ENCODE measurements at places on chromosomes 2 and 18.

DNA sequence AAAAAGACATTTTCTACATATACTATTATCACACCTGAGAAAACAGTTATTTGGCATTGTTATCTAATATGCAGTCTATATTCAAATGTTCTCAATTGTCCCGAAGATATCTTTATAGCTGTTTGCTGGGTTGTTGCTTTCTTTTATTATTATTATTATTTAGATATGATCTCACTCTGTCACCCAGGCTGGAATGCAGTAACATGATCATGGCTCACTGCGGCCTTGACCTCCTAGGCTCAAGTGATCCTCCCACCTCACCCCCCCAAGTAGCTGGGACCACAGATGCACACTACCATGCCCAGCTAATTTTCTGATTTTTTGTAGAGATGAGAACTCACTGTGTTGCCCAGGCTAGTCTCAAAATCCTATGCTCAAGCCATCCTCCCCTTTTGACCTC is 19.9 kb downstream of the GPATCH11 start:
- DNase-seq = no peak

DNA sequence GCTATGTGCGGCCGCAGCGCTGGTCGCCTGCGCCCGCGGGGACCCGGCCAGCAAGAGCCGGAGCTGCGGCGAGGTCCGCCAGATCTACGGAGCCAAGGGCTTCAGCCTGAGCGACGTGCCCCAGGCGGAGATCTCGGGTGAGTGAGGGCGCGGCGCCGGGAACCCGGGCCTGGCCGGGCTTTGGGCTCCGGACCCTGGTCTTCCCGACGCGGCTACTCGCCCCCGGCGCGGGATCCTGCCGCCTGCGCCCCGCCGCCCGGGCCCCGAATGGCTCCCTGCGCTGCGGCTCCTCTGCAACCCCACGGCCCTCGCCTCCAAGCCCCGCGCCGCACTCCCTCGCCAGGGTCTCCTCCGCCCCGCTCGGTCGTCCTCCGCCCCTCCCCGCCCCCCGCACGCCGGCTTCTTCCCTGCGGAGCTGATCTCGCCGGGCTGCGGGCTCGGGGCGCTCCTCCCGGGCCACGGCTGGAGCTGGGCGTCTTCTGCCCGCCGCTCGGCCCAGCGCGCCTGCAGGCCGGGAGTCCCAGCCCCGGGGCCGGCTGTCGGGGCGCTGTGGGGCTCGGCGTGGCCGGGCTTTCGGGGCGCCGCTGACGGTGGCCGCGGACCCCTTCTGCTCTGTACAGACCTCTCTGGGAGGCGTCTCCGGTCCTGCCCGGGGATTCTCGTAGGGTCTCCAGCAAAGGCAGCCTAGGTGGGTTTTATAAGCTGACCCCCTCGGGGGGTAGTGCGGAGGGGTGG is 652 bp downstream of the GPC1 start:
- DNase-seq = no peak

DNA sequence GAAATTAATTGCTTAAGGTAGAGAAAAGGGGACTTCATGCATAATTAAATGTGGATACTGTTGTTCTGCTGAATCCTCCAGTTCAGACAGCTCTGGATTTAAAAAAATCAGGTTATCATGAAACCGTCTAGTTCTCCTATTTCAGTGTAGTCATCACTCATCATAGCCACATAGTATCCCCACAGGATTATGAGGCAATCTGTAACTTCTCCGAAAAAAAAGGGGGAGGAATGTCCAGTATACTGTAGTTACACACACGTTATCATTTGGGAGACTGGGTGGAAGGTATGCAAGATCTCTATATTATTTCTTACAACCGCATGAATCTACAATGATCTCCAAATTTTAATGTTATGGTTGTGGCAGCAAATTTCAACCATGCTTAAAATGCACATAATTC is 114.0 kb downstream of the HIBCH start:
- DNase-seq = no peak

DNA sequence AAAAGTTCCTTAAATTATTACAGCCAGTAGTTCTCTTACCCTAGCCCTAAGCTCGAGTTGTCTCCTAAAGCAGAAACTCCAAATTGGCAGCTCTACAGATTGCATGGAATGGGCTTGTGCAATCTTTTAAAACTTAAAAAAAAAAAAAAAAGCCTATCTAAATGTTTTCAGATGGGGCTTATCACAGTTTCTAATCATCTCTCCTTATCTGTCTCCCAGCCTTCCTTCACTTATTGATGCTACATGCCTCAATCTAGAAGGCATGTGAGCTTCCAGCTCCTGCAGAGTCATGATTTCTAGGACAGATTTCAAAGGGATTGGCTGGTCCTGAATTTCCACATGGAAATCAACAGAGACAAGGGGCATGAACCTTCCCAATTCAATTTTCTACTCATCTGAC is 33.1 kb upstream of the PELI1 start:
- no peak for DNase-seq

DNA sequence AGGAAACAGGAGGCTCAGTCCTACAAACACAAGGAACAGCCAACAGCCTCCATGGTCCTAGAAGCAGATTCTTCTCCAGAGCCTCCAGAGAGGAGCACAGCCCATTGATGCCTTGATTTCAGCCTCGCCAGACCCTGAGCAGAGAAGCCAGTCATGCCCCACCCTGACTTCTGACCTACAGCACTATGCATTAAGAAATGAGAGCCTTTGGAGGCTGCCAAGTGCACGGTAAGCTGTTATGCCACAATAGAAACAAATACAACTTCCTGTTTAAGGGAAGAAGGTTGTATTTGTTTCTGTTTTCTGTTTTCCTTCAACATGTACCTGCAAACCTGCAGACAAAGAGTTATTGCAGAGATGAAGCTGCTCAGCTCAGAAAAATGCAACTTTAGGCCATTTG is 181.3 kb upstream of the AGAP1 start:
- DNase-seq = no peak

GRCh38 chr2:36710858-36711515 is 14.5 kb downstream of the VIT start:
- no peak for DNase-seq

DNA sequence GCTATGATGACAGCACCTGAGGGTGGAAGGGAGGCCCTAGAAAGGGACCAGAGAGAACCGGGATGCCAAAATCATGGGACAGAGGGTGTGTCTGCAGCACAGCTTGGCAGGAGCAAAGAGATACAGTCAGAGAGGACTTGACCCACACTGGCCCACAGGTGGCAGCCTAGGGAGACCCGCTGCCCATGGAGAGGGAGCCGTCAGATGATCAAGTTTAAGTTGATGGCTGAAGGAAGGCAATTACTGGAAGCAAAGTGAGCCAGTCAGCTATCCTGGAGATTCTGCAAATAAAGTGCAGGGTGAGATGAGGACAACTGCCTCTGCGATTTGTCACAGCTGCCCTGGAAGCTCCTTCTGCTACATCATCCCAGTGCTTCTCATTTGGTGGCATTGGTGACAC is 74.0 kb downstream of the CMPK2 start:
- no peak for DNase-seq

DNA sequence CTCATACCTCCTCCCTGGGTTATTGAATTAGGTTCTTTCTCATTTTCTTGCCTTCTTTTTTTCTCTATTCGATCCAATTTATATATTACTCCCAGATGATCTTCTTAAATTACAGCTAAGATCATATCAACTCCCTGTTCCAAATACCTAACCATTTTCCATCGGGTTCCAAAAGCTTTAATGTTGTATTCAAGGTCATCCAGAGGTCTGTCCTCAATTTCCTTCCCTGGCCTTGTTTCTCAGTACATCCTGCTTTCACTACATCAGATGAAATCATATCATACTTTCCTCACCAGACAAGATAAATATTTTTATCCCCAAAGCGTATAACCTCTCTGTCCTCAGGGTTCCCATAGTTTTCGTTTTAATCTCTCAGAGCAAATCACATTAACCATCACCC is 36.3 kb upstream of the GREB1L start:
- no peak for DNase-seq

- DNase-seq = no peak
Measured at GRCh38 chr2:239905884-239906654, 119.1 kb downstream of the NDUFA10 start.

- DNase-seq = no peak
Measured at GRCh38 chr2:26807788-26808460, 22.1 kb downstream of the CENPA start.

GRCh38 chr2:47238638-47239037 is 83.5 kb upstream of the STPG4 start:
- DNase-seq = no peak

DNA sequence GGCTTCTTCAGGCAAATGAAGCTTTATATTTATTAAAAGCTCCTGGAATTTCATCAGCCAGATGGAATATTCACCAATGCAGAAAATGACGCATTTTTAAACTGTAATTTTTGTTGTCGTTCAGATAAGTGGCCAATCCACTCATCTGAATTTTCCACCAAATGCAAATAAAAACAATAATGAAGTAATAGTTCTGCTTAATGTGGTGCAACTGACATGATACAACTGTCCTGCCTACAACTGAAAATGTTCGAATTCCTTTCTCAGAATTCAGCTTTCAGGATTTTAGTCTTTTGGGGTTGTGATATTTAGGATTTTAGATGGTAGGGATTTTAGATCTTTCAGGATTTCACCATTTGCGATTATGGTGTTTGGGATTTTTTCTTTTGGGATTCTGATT is 27.1 kb upstream of the PUM2 start:
- no peak for DNase-seq

DNA sequence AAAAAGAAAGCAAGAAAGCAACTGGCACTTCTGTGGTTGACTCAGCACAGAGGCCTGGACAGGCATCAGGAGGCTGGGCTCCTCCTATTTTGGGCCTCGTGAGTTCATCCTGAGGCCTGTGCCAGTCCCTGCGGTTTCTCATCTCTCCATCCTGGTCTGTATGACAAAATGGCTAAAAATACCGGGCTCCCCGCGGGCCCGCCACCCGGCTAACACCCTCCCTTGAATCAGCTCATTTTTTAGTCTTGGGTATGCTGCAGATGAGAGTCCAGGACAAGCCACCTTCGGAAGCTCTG is 62.3 kb upstream of the YWHAQ start:
- DNase-seq = no peak

DNA sequence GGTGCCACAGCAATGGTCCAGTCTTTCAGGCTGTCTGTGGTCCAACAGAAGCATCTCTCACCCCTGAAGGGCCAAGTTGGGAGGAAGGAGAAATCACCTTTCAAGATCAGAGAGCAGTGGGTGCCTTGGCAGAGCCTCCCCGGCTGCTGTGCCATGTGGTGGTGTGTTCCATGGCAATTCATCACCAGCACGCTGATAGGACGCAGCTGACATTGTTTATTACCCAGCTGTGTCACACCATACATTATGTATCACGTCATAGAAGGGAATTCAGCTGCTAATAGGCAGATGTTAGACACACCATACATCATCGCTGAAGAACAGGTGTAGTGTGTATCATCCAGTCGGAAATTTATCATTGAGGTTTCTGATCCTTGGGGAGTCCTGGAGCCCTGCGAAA is 29.6 kb upstream of the RPL31 start:
- no peak for DNase-seq

DNA sequence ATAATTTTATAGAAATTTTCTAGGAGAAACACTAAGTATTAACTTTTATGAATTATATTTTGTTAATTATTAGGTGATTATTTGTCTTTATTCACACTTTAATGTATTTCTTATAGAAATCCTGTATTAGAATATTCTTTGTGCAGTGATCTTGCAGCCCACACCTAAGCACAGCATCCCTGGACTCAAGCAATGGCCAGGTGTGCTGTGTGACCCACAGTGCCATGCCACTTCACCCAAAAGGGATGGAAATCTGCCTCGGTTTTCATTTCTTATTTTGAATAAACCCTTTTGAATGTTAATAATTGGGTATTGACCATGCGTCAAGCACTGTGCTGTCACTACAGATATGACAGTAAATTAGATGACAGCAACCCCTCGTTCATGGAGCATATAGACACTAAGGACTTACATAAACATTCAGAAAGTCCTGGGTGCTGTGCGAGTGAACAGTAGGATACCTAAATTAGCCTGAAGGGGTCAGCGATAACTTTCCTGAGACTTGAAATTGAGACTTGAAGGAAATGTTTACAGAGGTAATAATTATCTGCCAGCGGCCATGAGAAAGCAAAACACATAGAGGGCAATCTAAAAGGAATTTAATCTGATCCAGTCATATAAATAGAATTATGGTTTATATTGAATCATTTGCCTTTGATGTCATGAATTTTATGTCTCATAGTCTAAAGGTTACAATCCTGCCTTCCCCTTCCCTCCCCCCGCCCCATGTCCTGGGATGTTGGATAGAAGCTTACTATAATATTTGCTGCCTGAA is 52.7 kb upstream of the CALCRL start:
- DNase-seq = no peak

DNA sequence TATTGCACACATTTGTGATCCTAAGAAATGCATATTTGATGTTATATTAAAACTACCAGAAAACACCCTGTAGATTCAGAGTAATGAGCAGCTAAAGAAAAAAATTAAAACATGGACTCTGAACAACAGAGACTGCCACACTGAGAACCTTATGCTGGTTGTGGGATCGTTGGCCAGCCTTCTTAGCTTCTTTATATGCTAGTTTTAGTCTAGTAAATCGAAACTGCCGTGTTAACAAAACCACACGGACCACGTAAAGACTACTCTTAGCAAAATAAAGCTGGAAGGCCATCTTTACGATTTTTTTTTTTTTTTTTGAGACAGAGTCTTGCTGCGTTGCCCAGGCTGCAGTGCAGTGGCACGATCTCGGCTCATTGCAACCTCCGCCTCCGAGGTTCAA is 22.8 kb downstream of the PER2 start:
- no peak for DNase-seq

GRCh38 chr2:45124456-45124855 is 115.2 kb upstream of the SIX2 start:
- DNase-seq = no peak

DNA sequence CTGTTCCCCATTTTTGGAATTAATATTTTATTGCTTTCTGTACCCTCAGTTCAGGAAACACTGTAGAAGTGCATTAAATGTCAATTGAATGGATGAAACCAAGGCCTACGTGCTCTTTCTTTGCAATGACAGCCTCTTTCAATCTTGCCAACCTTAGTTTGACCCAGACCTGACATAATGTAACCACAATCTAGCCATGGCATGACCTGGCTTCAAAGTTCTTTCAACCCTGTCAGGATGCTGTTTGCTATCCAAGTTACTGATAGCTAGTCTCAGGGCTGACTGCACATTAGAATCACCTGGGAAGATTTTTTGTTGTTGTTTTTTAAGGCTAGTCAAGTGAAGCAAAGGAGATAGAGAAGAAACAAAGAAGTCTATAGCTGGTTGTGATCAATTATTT is 190.9 kb upstream of the PKDCC start:
- DNase-seq = no peak

DNA sequence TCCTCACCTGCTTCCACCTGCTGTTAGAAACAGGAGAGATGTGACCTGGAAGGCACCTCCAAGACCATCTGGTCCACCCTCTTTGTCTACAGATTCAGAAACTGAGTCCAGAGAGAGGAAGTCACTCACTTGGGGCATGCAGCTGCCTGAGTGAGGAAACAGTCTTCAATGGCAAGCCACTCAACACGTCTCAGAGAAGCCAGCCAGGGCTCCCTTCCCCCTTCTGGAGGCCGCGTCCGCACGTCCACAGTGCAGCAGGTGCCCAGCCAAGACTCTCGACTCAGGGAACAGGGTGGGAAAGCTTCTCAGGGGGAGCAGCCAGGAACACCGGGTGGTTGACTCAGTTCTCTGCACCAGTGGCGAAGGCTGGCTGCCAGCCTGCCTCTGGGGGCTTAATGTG is 201.7 kb downstream of the BCL11A start:
- no peak for DNase-seq

- DNase-seq = no peak
Measured at GRCh38 chr18:12640881-12641200, 17.1 kb downstream of the SPIRE1 start.

- no peak for DNase-seq
Measured at GRCh38 chr2:222318712-222319585, 20.2 kb upstream of the PAX3 start.

- no peak for DNase-seq
Measured at GRCh38 chr2:142853912-142854311, 23.6 kb upstream of the KYNU start.
